Vagina (tissue), 2 donors: ENCODE measurements at places on chromosomes 16 and 17. TPM values are rescaled to one million over a fixed set of nuclear protein-coding genes. Genes with fewer than 3 reads are reported as not detected.
A peak's percentile ranks its signal among the peaks of the same experiment; 100 is the strongest.

The MARVELD3 gene
- 4.7 TPM for total RNA-seq

DNA sequence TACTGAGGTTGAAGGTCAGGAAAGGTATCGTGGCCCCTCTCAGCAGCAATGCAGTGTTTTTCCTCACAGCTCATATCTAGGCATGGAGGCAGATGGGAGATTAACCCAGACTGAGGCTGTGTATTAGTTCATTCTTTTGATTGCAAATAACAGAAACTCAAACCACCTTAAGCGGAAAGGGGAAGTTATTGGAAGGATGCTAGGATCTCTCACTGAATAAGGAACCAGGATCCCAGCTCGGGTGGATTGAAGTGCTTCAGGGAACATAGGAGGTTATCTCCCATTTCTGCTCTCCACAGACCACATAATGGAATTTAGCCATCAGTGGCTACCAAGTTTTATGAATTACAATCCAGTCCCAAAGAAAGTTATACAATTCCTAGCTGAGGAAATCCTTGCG lies 8.2 kb downstream of the ZNF689 start:
- no peaks in the 10 kb centered on the region for H3K36me3 ChIP-seq
- no peak overlapping the region for H3K4me3 ChIP-seq
- no peaks in the 10 kb centered on the region for H3K27me3 ChIP-seq
- peaks cover 21% of the 10 kb centered on the region for H3K4me1 ChIP-seq
- peak overlapping the region; percentile 20 for H3K27ac ChIP-seq
- no peak for DNase-seq

The SCNN1B gene
- 76.9 TPM for total RNA-seq

The CD300C gene
- not detected for total RNA-seq

The NKD1 gene
- total RNA-seq: 1.7 TPM

- H3K27ac ChIP-seq: peak overlapping the region; percentile 95
- H3K4me3 ChIP-seq: peak overlapping the region; percentile 86
- peaks cover 36% of the 10 kb centered on the region for H3K36me3 ChIP-seq
- peaks cover 43% of the 10 kb centered on the region for H3K4me1 ChIP-seq
- no peaks in the 10 kb centered on the region for H3K27me3 ChIP-seq
Measured at GRCh38 chr16:14628806-14629611, 1.1 kb downstream of the PARN start.

DNA sequence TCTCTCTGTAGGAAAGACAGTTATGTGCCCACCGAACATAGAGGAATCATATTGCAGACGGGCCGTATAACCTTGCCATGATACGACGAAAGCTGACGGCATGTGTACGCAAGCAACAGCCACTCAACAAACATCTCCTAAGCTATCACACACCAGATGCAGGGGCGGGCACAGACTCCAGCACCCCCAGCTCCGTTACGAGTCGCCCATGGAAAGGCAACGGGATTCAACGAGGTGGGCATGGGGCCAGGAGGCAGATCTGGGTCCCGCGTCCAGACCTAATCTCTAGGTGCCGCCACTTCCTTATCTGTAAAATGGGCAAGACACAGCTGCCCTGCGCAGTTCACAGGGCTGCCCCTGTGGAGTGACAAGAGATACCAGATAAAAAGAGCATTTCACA lies 35.6 kb downstream of the ABR start:
- H3K36me3 ChIP-seq: no peaks in the 10 kb centered on the region
- H3K4me3 ChIP-seq: no peak overlapping the region
- H3K27me3 ChIP-seq: no peaks in the 10 kb centered on the region
- no peaks in the 10 kb centered on the region for H3K4me1 ChIP-seq
- DNase-seq: no peak

GRCh38 chr17:17143501-17143900 lies 62.6 kb downstream of the PLD6 start:
- peaks cover 21% of the 10 kb centered on the region for H3K4me1 ChIP-seq
- no peak overlapping the region for H3K4me3 ChIP-seq
- peaks cover 82% of the 10 kb centered on the region for H3K36me3 ChIP-seq
- no peak for DNase-seq
- no peaks in the 10 kb centered on the region for H3K27me3 ChIP-seq

- no peaks in the 10 kb centered on the region for H3K4me1 ChIP-seq
- no peak overlapping the region for H3K27ac ChIP-seq
- DNase-seq: no peak
Measured at GRCh38 chr17:40992666-40993065, 1.3 kb downstream of the KRTAP3-3 start.

DNA sequence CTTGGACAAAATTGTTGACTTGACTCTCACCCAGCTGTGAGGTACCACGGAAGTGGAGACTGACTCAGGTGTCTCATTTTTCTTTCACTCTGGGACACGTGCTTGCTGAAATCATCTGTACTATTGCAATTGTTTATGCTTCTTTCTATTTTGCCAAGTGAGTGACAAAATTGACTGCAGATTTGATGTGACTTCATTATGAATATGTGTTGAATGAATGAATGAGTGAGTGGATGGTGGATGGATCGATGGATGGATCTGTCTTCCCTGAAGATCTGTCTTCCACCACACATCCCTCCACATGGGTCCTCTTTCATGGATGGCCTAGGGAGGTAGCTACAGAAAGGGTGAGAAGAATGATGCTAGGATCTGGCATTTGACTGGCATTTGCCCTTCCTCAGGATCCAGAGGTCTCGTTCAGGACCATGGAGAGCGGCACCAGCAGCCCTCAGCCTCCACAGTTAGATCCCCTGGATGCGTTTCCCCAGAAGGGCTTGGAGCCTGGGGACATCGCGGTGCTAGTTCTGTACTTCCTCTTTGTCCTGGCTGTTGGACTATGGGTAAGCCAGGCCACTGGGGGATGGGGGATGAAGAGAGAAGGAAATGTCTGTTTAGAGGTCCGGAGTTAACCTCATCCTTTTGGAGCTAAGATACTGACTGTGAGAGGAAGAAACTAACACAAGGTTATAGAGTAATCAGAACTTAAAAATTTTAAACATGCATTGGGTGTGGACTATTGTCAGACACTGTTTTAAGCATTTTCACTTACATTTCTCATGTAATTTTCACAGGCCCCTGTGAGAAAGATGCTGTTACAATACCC lies 12.7 kb downstream of the SLC5A11 start:
- H3K27ac ChIP-seq: no peak overlapping the region
- no peaks in the 10 kb centered on the region for H3K27me3 ChIP-seq
- H3K4me3 ChIP-seq: no peak overlapping the region
- peaks cover 11% of the 10 kb centered on the region for H3K4me1 ChIP-seq
- no peaks in the 10 kb centered on the region for H3K36me3 ChIP-seq

The SGCA gene
- total RNA-seq: 2.2 TPM

GRCh38 chr17:3039736-3040135 lies 23.7 kb downstream of the OR1D5 start:
- H3K27me3 ChIP-seq: no peaks in the 10 kb centered on the region
- no peaks in the 10 kb centered on the region for H3K36me3 ChIP-seq
- no peak for DNase-seq
- no peak overlapping the region for H3K4me3 ChIP-seq
- no peaks in the 10 kb centered on the region for H3K4me1 ChIP-seq

DNA sequence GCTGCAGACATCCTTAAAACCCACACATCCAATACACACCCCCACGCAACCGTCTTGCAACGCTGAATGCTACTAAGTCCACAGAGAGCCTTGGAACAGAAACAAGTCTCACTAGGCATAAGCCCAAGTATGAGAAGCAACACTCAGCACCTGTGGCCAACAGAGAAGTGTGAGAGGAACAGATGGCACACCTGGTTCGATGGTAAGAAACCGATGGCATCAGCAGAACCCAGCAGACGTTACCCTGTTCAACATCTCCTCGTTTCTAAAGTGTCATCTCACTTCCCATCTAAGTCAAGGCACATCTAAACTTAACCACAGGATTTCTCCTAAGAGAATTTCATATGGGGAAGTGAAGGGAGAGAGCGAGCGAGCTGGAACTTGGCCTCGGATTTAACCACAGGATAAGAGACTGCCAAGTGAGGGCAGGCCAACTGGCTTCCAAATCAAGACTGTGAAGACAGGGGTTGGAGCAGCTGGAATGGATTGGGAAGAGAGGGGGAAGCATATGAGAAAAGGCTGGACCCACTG lies 41.0 kb downstream of the NXPH3 start:
- H3K36me3 ChIP-seq: peaks cover 34% of the 10 kb centered on the region
- DNase-seq: no peak
- peaks cover 46% of the 10 kb centered on the region for H3K4me1 ChIP-seq
- peak overlapping the region; percentile 53 for H3K27ac ChIP-seq
- H3K4me3 ChIP-seq: no peak overlapping the region

- no peak overlapping the region for H3K27ac ChIP-seq
- no peak for DNase-seq
- no peak overlapping the region for H3K4me3 ChIP-seq
- H3K4me1 ChIP-seq: no peaks in the 10 kb centered on the region
- no peaks in the 10 kb centered on the region for H3K36me3 ChIP-seq
Measured at GRCh38 chr16:27498031-27498825, 51.5 kb downstream of the GTF3C1 start.

The C16orf86 gene
- total RNA-seq: 10.3 TPM

The LITAFD gene
- not detected for total RNA-seq

GRCh38 chr17:7889166-7889955 lies 772 bp downstream of the CHD3 start:
- peak; percentile 96 for DNase-seq
- peaks cover 43% of the 10 kb centered on the region for H3K4me1 ChIP-seq
- H3K4me3 ChIP-seq: no peak overlapping the region
- no peaks in the 10 kb centered on the region for H3K27me3 ChIP-seq
- peak overlapping the region; percentile 98 for H3K27ac ChIP-seq
- peaks cover 36% of the 10 kb centered on the region for H3K36me3 ChIP-seq

The ZFP3 gene
- total RNA-seq: 3.4 TPM

DNA sequence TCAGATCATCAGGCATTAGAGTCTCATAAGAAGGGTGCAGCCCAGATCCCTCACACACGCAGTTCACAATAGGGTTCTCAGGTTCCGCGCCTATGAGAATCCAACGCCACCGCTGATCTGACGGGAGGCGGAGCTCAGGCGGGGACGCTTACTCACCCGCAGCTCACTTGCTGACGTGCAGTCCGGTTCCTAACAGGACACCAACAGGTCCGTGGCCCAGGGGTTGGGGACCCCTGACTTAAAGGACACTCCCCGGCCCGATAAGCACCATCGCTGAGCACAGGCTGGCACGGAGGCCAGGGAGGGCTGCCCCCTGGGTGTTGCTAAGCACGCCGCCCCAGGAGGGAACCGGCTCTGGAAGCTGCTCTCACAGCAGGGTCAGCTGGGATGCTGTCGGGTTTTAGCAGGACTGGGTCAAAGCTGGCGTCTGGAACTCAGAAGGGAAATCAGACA lies 30.1 kb upstream of the BAHCC1 start:
- peak overlapping the region; percentile 24 for H3K4me3 ChIP-seq
- no peaks in the 10 kb centered on the region for H3K27me3 ChIP-seq
- peak; percentile 90 for DNase-seq

- no peak overlapping the region for H3K27ac ChIP-seq
- no peaks in the 10 kb centered on the region for H3K36me3 ChIP-seq
- no peak for DNase-seq
- H3K27me3 ChIP-seq: no peaks in the 10 kb centered on the region
- no peak overlapping the region for H3K4me3 ChIP-seq
- H3K4me1 ChIP-seq: peaks cover 21% of the 10 kb centered on the region
Measured at GRCh38 chr16:85227084-85227945, 115.0 kb upstream of the CIBAR2 start.

DNA sequence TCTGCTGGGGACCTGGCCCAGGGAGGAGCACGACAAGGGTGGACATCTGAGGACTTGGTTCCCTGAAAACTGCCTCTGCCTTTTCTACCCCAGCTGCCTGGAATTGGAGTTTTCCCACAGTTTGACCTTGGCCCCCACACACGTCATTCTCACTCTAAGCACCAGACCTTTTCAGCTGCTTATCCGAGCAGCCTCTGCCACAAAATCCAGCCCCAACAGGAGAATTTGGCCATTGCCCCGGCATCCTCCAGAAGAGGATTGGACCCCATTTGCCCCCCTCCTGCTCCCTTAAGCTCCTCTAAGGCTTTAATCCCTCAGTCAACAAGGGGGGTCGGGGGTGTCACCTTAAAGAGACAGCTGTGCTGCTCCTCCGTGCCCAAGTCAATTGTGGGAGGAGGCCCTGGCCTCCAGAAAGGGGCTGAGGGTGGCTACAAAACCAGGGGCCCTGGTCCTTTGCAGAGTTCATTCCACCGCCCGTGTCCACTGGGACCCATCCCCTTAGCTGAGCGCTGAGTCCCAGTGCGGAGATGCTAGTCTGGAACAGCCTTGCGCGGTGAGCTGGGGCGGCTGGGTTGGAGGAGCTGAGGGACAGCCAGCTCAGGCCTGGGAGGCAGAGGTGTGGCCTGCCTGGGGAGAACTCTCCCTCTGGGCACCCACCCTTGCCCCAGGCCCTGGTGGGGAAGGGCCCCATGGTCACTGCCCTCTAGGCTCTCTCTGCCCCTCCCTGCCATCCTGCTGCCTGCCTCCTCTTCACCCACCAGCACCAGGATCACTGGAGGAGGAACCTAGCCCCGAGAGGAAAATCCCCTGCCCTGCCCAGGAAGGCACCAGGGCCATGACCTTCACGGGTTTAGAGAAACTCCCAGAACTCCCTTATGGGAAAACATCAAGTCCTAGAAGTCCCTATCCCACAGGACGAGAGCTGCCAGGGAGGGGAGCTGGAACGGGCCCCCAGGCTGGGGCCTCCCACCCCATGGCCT lies 18.8 kb downstream of the TTYH2 start:
- H3K27me3 ChIP-seq: no peaks in the 10 kb centered on the region
- no peak overlapping the region for H3K4me3 ChIP-seq
- H3K4me1 ChIP-seq: no peaks in the 10 kb centered on the region

DNA sequence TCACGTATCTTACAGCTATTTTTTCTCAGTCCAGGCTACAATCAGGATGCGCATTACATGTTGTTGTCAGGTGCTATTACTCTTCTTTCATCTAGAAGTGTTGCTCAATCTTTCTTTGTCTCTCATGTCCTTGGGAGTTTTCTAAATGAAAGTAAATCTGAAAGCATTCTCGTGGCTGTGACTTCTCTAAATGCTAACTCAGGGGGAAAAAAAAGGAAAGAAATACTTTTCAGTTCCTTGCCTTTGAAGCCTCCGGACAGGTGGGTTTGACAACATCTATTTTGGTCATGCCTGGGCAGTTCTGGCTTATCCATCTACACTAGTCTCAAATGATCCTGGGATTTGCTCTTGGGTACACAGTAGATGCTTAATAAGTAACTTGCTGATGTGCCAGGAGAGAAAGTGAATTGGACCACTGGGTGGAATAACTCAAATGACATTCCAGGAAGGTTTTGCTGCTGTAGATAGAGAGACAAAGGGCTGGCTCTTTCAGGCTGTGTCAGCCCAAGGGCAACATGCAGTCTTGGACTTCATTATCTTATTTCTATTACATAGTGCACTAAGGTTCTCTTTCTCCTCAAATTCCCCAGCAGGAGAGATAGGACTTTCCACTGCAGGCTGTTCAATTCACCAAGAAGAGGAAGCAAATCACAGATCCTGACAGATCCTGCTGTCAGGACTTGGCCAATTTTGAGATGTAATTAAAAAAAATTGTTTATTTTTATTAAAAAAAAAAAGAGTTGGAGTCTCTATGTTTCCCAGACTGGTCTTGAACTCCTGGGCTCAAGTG lies 63.6 kb upstream of the NFAT5 start:
- no peaks in the 10 kb centered on the region for H3K4me1 ChIP-seq
- no peak overlapping the region for H3K4me3 ChIP-seq
- H3K27me3 ChIP-seq: no peaks in the 10 kb centered on the region
- no peak for DNase-seq
- no peak overlapping the region for H3K27ac ChIP-seq
- H3K36me3 ChIP-seq: no peaks in the 10 kb centered on the region
